Left ventricle myocardium superior (tissue), 1 donor: ENCODE measurements at places on chromosomes 3 and 15. TPM values are rescaled to one million over a fixed set of nuclear protein-coding genes. Genes with fewer than 3 reads are reported as not detected.

The PIK3R4 gene
- 13.9 TPM for total RNA-seq

DNA sequence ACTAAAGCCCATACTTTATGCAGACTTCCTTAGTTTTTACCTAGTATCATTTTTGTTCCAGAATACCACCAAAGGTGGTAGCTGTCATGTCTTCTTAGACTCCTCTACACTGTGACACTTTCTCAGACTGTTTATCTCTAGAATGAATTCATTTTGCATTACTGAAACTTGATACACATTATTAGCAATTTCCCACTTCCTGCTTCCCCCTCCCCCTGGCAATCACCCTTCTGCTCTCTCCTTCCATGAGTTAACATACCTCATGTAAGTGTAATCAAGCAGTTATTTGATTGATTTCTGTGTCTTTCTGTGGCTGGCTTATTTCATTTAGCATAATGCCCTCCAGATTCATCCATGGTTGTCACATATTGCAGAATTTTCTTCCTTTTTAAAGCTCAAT lies 204.9 kb downstream of the STAG1 start:
- no peak for DNase-seq

The SEMA6D gene
- 19.7 TPM for total RNA-seq

GRCh38 chr3:122513386-122514122 lies 1.2 kb downstream of the KPNA1 start:
- DNase-seq = no peak

- DNase-seq = no peak
Measured at GRCh38 chr3:183085634-183086390, 13.5 kb downstream of the MCCC1 start.

The RASSF1 gene
- 10.5 TPM for total RNA-seq
